ENCODE measurements at places on chromosomes 2 and 18. TPM values are rescaled to one million over a fixed set of nuclear protein-coding genes. Genes with fewer than 3 reads are reported as not detected.

ALPP gene
- 0.34 TPM for total RNA-seq

DNA sequence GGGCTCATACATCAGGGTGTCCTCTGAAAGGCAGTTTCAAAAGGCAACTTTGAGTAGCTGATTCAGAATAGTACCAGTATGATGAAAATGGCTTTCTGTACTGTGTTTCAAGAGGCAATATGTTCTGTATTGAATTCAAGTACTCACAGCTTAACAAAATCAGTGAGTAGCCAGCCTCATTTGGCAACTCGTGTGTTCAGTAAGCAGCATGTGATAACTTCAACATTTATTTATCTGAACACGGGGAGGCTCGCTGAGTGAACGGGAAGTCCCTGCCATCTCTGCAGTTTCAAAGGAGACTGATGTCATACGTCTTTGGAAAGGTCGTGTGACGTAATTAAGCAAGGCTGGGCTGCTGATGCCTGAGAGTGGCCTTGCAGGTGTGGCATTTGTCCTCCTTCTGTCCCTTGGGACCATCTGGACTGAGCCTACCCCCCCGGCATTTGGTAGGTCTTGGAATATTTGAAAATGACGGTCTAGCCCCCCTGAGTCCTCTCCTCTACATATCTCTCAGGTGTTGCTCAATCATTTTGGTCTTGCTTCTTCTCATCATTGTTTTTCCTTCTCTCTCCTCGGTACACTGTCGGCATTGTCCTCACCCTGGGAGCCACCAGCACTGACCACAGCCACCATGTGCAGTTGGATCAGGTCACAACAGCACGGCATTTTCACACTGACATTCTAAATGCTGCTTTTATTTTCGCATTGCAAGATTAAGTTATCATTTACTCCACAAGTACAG is 62.8 kb downstream of the SMIM21 start:
- no peaks in the 10 kb centered on the region for H3K4me1 ChIP-seq
- H3K27ac ChIP-seq: no peak overlapping the region
- DNase-seq: no peak

HRH4 gene
- not detected for total RNA-seq

DNA sequence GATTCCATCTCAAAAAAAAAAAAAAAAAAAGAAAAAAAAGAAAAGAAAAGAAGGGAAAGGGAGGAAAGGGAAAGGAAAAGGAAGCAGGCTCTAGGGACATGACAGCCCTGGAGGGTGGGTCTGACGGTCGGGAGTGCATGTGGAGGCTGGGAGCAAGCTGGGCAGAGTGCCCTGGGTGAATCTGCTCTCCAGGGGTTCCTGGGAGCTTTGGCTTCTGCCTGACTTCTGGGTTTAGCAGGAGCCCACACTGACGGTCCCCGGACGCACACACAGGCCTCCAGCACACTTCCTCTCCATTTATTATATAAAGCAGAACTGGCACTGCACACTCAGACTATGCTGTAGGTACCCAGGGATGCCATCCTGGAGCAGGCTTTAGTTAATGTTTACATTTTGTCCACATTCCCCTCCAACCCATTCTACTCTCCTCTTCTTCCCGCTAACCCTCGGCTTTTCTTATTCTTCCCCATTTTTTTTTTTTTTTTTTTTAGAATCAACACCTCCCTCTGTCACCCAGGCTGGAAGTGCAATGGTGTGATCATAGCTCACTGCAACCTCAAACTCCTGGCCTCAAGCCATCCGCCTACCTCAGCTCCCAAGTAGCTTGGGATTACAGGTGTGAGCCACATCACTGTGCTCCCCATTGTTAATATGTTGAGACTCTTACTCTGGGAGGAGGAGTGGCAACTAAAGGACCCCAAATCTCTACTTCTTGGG is 151.1 kb upstream of the SLC1A4 start:
- H3K4me1 ChIP-seq: peaks cover 16% of the 10 kb centered on the region
- peaks cover 9% of the 10 kb centered on the region for H3K27me3 ChIP-seq
- DNase-seq: no peak
- H3K36me3 ChIP-seq: no peaks in the 10 kb centered on the region
- no peak overlapping the region for H3K27ac ChIP-seq

DNA sequence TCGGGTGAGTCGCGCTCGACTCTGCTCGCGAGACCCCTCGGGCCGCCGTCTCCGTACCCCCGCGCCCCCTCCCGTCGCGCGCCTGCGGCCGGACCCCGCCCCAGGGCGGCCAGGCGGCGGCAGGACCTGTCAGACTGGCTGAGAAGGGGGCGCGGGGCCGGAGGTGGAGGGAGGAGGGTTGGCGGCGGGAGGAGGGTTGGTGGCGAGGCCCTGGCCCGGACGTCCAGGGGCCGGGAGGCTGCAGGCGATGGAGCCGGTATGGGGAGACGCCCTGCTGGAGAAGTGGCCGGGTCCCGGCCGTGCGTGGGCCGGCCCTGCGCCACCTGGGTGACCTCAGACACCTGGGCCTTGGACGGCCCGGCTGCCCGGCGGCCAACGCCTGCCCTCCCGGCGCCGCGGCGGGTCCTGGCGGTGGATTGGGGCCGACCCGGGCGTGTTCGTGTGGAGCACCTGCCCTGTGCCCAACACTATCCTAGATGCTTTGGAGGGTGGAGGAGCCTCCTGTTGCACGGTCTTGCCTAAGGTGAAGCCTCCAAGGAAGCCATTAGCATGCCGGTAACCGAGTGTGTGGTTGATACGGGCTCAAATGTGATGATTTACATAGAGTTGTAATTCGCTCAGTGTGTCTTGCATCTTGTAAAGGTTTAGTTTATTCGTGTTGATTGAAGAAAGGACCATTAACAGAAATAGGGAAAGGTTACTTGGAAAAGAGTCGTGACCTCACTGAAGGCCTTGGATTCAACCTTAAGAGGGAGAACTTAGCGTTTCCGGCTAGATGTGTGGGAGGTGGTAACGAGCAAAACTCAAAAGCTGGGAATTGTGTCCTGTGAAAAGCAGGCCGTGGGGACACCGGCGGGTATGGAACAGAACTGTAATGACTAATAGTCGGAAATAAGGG is 550 bp downstream of the MYL12B start:
- H3K36me3 ChIP-seq: no peaks in the 10 kb centered on the region
- no peak for DNase-seq
- H3K4me1 ChIP-seq: peaks cover 11% of the 10 kb centered on the region
- H3K27me3 ChIP-seq: peaks cover 8% of the 10 kb centered on the region
- H3K4me3 ChIP-seq: peak overlapping the region; percentile 93

GRCh38 chr2:160891353-160891740 is 268.9 kb upstream of the TANK start:
- no peaks in the 10 kb centered on the region for H3K27me3 ChIP-seq
- H3K4me3 ChIP-seq: no peak overlapping the region
- H3K36me3 ChIP-seq: no peaks in the 10 kb centered on the region
- no peaks in the 10 kb centered on the region for H3K4me1 ChIP-seq
- H3K27ac ChIP-seq: no peak overlapping the region

DNA sequence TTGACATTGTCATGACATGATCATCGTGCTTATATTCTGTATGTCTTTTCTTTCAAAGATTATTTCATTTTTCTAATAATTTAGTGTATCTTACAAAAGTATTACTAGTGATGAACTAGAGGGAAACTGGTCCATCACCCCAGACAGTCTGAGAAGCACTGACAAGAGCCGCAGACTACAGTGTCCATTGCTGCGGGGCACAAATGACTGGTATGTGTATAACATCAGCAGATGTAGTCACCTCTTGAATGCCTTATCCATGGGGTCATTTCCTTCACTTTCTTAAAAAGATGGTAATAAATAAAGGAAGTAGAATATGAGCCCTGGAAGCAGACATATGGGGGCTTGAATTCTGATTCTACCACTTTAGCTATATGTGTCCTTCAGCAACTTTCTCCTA is 29.6 kb downstream of the NEMP2 start:
- no peak overlapping the region for H3K4me3 ChIP-seq
- H3K27me3 ChIP-seq: no peaks in the 10 kb centered on the region
- H3K27ac ChIP-seq: no peak overlapping the region

Data from glutamatergic neuron (in vitro differentiated cells).